Fibroblast of the aortic adventitia (primary cell): ENCODE measurements at places on chromosomes 11 and 22. TPM values are rescaled to one million over a fixed set of nuclear protein-coding genes. Genes with fewer than 3 reads are reported as not detected.

ENTHD1 gene
- total RNA-seq = not detected in 2 replicates

NPTXR gene
- total RNA-seq = 1.3 and 2.0 TPM in 2 replicates

ACTN3 gene
- total RNA-seq = not detected in 2 replicates

SLC37A4 gene
- 13.4 and 15.5 TPM in 2 replicates for total RNA-seq

OR10A2 gene
- not detected in 2 replicates for total RNA-seq

GSTP1 gene
- total RNA-seq = 172 and 538 TPM in 2 replicates

FOLR1 gene
- 0.18 TPM in 1 of 2 replicates, not detected in the other for total RNA-seq

SBF2 gene
- 47.1 and 65.3 TPM in 2 replicates for total RNA-seq

TRPM5 gene
- total RNA-seq = not detected in 2 replicates

TTLL12 gene
- total RNA-seq = 13.2 and 40.5 TPM in 2 replicates

OR8G1 gene
- total RNA-seq = not detected in 2 replicates

OR52I2 gene
- not detected in 2 replicates for total RNA-seq

FOLH1 gene
- not detected in 2 replicates for total RNA-seq

OR5B21 gene
- not detected in 2 replicates for total RNA-seq

PRR14L gene
- 19.8 and 28.5 TPM in 2 replicates for total RNA-seq

OR2D2 gene
- total RNA-seq = 0.09 TPM in 1 of 2 replicates, not detected in the other

MYBPC3 gene
- total RNA-seq = not detected in 2 replicates

MN1 gene
- 27.9 and 55.9 TPM in 2 replicates for total RNA-seq

TMEM45B gene
- total RNA-seq = not detected in 2 replicates

CD3E gene
- not detected in 2 replicates for total RNA-seq

CASP5 gene
- not detected in 2 replicates for total RNA-seq

ZBED5 gene
- total RNA-seq = 30.3 and 60.6 TPM in 2 replicates

OVCH2 gene
- not detected in 2 replicates for total RNA-seq

REXO2 gene
- 162 and 571 TPM in 2 replicates for total RNA-seq

PARVA gene
- 64.0 and 263 TPM in 2 replicates for total RNA-seq

PUS3 gene
- total RNA-seq = 11.7 and 38.3 TPM in 2 replicates
